CD4-positive, alpha-beta T cell treated with Interleukin-1 beta for 1 hour (primary cell): ENCODE measurements at places on chromosomes 1 and 21.

- peak; percentile 53 for DNase-seq
These were observed 101.7 kb downstream of the NR5A2 start for GRCh38 chr1:200128944-200129879.

- DNase-seq = peak; percentile 88
These were observed 10.3 kb upstream of the LMNA start for GRCh38 chr1:156104065-156104810.

GRCh38 chr1:206100226-206100815 lies 16.9 kb downstream of the AVPR1B start:
- no peak for DNase-seq

DNA sequence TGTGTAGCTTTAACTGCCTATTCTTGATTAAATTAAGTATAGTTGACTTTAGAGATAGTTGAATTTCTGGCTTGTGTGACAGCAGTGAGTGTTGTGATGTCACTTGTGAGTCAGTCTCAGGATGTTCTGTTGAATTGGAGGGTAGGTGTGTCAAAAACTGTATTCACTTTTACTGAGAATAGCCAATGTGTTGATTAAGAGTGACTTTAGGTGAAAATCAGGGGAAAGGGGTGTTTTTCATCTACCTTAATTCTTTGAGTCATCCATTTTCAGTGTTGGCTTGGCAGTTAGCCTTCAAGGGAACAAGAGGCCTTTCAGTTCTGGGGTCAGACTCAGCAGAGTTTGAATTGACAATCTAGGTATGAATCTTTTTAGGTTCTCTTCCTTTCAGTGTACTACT lies 75.9 kb downstream of the CDC14A start:
- DNase-seq = no peak

- no peak for DNase-seq
These were observed 37.9 kb downstream of the CXADR start for GRCh38 chr21:17550671-17551308.

DNA sequence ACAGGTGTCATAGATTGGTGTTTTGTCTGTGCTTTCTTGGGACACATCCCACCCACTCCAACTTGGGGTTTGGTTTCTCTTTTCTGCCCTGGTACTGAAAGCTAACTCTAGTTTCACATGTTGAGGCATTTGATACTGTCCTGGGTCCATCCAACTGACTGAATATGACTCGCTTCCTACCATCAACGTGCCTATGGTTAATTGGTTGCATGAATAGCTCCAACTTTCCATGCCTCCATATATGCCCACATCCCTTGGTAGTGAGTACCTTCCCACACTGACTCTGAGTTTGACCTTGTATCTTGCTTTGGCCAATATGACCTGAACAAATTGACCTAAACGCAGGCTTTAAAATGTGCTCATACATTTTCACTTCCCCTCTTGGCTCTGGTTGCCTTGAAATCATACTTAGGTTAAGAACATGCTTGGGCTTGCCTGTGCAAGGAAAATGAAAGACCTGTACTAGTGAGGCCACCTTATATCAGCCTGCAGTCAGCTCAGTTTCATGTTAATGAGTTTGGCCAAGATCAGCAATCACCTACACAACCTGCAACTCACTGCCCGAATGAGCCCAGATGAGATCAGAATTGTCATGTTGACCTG lies 81.0 kb upstream of the KCNK2 start:
- no peak for DNase-seq

GRCh38 chr1:171754353-171754705 lies 12.5 kb upstream of the VAMP4 start:
- DNase-seq = no peak

- DNase-seq = no peak
These were observed 72.5 kb downstream of the PLPPR5 start for GRCh38 chr1:98932184-98932583.

DNA sequence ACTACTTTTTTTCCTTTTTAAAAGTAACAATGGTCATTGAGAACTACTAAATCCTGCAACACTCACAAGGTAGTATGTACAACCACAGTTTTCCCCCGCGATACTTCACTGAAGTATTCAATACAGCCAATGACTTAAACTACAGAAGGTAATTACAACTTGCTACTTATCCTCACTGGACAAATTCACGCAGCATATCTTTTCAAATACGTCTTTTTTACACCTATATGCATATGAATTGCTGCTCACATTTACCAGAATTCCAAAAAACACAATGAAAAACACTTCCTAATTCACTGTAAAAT lies 12.4 kb downstream of the NRIP1 start:
- no peak for DNase-seq

- DNase-seq = no peak
These were observed 59.1 kb downstream of the PLXNA2 start for GRCh38 chr1:208184966-208185654.

DNA sequence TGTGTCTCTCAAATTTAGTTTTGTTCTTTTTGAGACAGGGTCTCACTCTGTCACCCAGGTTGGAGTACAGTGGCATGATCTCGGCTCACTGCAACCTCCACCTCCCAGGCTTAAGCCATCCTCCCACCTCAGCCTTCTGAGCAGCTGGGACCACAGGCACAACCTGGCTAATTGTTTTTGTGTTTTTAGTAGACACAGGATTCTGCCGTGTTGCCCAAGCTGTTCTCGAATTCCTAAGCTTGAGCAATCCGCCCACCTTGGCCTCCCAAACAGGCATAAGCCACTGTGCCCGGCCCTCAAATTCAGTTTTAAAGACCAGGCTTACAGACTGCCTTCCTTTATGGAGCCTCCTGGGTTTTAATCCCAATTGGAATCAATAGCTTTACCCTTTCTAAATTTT lies 83.7 kb upstream of the SELENON start:
- DNase-seq = no peak

- no peak for DNase-seq
These were observed 116.2 kb upstream of the FGGY start for GRCh38 chr1:59180735-59181134.

GRCh38 chr1:245788886-245789285 lies 634.1 kb downstream of the KIF26B start:
- no peak for DNase-seq

GRCh38 chr1:25190260-25190659 lies 42.0 kb downstream of the SYF2 start:
- no peak for DNase-seq

GRCh38 chr1:65168867-65169266 lies 20.9 kb downstream of the AK4 start:
- DNase-seq = no peak

DNA sequence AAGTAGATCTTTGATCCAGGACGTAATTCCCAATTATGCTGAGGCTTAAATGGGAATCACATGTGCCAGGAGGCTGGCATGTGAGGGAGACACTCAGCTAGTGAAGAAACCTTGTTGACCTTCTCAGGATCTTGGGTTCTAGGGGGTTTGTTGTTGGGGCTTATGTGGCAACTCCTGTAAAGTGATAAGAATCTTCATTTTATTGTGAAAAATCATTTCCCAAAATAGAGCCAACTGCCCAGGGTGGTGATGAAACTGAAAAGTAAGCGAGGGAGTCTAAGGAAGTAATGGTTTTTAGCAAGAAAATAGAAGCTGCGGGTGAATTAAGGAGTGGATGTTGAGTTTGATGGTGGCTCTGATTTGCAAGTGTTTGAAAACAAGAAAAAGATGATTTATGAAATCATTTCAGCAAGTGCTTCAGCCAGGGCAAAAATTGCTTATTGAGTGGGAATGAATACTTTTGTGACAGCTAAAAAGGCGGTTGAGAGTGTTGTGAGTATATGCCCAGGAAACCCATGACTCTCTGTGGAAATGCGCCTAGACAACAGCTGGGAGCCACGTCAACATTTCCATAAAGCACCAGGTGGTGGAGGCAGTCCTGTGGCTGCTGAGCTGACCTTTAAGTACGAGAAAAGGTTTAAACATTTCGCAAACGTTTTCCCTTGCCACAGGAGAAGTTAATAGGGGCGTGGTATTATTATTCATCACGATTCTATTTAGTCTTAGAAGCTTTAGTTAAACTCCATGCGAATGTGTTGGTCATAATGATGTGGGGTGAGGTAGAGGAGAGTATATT lies 102.7 kb downstream of the HMGB4 start:
- no peak for DNase-seq

DNA sequence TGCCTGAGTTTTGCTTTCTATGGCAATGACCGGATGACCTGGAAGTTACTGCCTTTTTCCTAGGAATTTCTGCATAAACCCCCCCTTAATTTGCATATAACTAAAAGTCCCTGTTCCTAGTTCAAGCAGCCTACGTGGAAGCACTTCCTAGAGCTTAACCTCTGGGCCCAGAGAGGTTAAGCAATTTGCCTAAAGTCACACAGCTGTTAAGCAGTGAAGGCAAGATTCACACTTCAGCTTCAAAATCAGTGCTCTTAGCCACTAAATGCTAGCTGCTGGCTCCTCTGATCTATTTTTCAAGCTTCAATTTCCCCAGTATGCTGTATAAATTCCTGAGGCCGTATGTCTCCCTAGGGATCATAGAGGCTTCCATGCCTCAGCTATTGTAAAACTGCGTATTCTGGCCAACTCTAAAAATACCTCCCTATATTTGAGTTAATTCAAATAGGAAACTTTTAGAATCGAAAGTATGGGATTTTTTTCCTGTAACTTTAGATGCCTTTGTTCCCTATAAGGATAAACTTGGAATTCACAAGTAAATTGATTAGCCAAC lies 53.1 kb upstream of the CD5L start:
- DNase-seq = no peak
